ENCODE measurements at places on chromosomes 3 and 15. TPM values are rescaled to one million over a fixed set of nuclear protein-coding genes. Genes with fewer than 3 reads are reported as not detected.
A peak's percentile ranks its signal among the peaks of the same experiment; 100 is the strongest.

DNA sequence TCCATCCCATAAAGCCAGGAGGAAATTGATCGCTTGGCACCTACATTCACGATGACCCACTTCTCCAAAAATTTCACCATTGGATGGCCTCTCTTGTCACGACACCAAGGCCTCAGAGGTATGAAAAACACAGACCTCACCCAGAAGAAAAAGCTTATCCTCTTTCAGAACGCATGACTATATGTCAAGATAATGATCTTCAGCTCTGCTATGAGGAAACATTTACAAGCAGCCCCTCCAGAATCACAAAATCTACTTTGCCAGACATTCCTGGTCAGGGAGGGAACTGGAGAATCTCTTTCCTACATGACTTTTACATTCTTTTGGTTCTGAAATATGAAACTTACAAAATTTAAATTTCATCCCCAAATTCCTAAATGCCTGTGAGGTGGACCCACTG lies 122.7 kb downstream of the WNT5A start:
- DNase-seq: no peak

- DNase-seq: peak; percentile 77
These were observed 13.6 kb upstream of the CSRNP1 start for GRCh38 chr3:39166932-39167532.

GRCh38 chr3:77234004-77234403 lies 194.1 kb downstream of the ROBO2 start:
- peak; percentile 4 for DNase-seq

DNA sequence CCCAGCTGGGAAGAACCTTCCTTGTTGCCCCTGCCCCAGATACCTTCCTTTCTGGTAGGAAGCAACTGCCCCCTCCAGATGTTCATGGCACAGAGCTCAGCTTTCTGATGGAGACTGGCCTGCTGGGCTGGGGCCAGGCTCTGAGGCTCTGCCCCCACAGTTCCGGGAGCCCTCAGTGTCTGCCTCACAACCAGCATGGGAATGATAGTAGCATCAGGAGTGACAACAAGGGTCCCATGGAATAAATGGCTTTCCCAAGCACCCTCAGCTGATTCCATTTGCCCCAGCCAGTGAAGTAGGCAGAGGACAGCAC lies 65.6 kb upstream of the IQSEC1 start:
- DNase-seq: no peak

DNA sequence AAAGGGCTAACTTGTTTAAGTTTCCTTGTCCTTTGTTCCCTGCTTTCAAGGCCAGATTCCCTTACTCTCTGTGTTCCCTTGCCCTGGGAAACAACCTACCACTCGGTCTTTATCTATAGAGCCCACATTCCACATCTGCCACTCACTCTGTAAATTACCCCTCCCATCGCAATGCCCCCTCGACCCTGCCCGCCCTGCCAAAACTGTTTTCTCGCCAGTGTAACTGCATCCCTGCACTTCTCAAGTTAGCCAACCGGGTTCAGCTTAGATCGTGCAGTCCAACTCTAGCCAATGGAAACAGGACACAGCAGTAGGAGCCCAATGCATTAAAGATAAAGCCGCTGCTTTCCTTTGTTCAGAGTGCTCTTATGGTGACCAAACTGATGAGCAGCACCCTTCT lies 263.6 kb downstream of the TBL1XR1 start:
- DNase-seq: peak; percentile 16

- DNase-seq: no peak
These were observed 407.3 kb upstream of the CBLB start for GRCh38 chr3:106276151-106276550.

- no peak for DNase-seq
These were observed 187.5 kb downstream of the KLHL25 start for GRCh38 chr15:85607141-85607806.

GPR176 gene
- total RNA-seq: 5.3 TPM

UBXN7 gene
- 13.3 TPM for total RNA-seq

DNA sequence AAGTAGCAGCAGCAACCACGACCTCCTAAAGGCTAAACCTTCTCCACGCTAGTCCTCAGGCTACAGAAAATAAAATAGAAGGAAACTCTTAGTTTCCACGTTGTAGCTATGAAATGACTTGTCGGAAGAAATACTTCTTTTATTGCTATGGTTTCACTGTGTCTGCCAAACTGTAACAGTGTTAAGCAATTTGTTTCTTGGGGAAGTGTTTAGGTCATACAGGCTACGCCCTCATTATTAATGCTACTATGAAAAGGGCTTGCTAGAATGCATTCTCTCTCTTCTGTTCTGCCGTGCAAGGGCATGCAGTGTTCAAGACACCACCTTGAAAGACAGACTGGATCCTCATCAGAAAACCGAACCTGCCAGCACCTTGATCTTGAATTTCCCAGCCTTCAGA lies 462.7 kb downstream of the PLOD2 start:
- DNase-seq: no peak

CYFIP1 gene
- total RNA-seq: 83.3 TPM

GRCh38 chr3:174440253-174440701 lies 418.9 kb upstream of the NAALADL2 start:
- DNase-seq: no peak

DNA sequence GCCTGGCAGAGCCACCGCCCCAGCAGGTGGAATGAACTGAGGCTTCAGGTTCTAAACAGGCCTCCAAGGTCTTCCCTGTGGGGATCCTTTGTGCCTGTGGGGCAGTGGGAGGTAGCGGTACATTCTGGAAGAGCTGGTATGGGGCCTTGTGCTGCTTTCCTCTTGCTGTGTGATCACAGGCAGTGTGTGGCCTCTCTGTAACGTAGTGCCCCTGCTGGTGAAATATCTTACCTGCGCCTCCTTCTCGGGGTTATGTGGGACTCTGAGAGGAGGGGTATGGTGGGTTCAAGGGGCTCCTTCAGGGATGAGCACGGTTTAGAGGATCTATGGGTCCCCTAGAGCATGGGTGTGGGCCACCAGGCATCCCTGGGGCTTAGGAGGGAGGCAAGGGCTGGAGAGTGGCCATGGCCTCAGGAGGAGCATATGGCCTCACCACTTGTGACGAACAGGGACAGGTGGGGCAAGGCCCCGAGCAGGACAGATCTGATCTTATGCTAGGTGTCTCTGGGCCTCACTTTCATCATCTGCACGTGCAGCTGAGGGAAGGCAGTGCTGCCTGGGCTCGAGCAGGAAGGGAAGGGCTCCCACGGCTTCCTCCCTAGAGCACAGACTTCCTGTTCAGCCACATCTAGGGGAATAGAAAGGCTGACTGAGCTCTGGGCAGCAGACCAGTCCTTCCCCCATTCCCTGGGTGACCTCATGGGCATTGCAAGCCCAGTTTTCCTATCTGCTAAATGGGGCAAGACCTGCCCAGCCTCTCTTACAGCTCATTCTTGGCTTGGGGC lies 1.9 kb upstream of the ALS2CL start:
- DNase-seq: peak; percentile 59

DNA sequence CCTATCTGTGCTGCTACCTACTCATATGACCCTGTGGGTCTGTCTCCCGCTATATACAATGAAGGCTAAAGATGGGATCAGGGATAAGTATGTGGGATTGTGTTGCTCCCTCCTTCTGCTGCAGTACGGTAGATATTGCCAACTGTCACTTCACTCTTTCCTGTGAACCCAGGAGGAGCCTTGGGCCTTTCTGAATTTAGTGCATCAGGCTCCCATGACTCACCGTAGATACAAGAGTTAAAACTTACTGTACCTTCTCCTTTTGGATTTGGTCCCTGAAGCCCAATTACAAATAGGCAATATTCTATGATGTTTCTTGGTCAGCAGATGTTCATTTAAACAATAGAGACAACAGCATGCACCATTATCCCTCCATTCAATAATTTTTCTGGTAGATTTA lies 27.4 kb downstream of the MITF start:
- no peak for DNase-seq

DNA sequence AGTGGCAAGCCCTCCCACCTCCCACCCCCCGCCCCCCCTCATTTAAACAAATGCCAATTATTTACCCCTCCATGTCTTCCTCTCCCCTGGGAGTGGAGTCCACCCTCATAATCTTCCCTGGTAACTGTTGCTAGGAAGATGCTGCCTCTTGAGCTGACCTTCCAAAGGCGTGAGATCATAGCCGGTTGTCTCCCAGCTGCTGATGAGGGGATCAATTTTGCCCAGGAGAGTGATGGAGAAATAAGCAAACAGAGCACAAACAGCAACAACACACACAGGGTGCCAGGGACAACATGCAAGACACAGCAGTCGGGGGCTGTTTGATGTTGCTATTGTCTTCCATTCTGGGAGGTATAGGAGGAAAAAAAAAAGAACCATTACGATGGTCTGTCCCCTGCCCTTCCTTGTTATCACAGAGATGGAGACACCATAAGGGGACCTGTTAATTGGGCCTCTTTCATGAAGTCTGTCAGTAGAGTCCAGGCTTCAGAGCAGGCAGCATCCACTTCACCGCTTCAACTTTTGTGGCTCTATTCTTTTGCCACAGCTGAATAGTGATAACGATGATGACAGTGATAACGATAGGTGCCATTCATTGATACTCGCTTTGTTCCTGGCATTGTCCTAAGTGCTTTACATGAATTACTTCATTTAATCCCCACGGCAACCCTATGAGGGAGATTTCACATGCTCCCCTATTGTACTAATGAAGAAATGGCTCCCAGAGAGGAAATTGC lies 76.9 kb upstream of the RGMA start:
- DNase-seq: no peak

DNA sequence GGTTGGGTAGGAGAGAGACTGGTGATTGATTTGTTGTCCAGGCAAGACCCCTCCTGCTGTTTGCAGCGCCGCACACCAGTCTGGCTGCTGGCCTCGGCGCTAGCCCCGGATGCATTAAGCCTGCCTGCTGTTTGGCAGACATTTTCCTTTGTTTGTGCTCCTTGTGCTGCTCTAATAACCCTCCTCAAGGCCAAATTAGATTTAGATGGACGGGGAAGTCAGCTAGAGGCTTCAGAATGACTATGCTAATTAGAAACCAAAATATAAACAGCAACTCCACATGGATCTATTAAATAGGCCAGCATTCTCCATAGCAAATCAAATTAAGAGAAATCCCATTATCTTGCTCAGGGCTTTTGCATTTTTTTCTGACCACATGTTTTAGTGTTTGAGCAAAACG lies 445.2 kb downstream of the SQOR start:
- DNase-seq: no peak

DNA sequence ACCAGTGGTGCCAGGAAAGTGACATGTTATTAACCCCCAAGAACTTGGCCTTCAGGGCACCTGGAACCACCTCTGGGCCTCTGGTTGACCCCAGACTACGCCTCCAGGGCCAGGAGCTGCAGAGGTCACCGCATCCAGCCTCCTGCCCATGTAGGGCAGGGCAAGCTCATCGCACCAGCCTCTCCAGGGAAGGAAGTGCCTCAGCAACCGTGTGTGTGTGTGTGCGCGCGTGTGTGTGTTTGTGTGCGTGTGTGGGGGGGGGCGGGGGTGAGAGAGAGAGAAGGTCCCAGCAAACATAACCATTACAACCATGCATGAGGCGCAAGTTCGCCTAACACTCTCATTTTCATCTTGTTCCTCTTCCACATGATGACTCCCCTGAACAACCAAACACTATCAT lies 31.8 kb downstream of the RAB6B start:
- DNase-seq: no peak

TRAT1 gene
- total RNA-seq: not detected

- no peak for DNase-seq
These were observed 38.6 kb downstream of the EHD4 start for GRCh38 chr15:41933771-41934170.

TRIM42 gene
- not detected for total RNA-seq

- DNase-seq: peak; percentile 8
These were observed 192.5 kb downstream of the P3H2 start for GRCh38 chr3:189927975-189928895.

GRCh38 chr3:61938878-61939549 lies 377.6 kb downstream of the PTPRG start:
- DNase-seq: no peak

GRCh38 chr15:39692356-39693327 lies 90.0 kb downstream of the FSIP1 start:
- DNase-seq: no peak

DNA sequence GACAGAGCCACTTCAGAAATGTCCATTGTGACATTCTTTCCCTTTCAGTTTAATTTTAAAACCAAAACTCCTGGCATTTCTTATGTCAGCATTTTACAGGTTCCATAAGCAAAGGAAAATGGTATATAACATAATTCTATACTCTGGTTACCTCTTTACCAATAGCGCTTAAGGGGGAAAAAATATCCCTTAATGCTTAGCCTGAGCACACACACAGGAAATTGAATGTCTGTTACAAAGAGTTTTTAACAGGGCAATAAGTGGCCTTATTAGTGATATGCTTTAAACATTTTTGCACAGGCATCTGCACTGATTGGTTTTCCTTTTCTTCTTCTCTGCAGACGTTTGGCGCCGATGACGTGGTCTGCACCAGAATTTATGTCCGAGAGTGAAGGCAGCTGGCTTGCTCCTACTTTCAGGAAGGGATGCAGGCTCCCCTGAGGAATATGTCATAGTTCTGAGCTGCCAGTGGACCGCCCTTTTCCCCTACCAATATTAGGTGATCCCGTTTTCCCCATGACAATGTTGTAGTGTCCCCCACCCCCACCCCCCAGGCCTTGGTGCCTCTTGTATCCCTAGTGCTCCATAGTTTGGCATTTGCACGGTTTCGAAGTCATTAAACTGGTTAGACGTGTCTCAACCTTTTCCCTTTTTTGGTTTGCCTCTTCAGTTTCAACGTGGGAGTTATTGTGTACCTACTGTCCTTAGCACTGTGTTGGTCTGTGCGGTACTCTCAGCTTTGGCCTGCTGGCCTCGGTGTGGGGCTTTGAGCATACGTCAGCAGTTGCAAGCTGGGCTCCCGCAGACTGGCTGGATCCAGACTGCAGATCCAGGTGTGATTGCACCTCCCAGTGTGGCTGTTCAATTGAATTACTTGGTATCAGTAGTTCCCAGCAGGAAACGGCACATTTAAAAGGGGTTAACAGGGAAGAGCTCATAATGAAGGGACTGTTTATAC lies 7.7 kb downstream of the CRABP1 start:
- DNase-seq: no peak

- DNase-seq: peak; percentile 54
These were observed 22.1 kb downstream of the TYRO3 start for GRCh38 chr15:41581110-41581509.

GRIP2 gene
- 0.18 TPM for total RNA-seq

DNA sequence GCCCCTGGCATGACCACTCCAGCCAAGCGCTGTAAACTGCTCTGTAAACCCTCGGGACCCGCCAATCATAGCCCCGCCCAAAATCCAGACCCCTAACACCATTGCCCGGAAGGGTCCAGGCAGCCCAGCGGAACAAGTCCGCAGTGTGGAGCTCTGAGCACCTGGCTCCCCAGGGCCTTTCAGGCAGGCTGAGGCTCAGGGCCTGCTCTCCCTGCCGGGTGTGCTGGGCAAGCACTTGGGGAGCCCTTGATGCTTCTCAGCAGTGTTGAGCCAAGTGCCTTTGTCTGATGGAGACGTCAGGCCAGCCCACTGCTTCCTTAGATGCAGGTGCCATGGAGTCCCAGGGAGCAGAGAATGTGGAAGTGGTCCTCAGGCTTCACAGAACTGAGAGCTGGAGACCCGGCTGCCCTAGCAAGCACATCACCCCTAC lies 106.2 kb downstream of the TLE3 start:
- no peak for DNase-seq

DNA sequence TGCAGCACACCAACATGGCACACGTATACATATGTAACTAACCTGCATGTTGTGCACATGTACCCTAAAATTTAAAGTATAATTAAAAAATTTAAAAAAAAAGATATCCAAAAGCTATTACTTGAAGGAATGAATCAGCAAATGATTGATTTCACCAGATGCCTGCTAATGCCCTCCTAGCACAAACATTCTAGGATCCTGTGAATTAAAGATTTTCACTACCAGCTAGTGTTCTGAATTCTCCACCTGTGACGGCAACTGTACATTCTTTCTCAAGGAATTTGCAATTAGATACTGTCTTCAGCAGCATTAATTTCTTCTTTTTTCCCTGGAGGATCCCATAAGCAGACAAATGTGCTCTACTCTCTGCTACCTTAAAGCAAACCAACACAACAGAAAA lies 694.9 kb downstream of the NTRK3 start:
- no peak for DNase-seq
